Stimulated activated CD8-positive, alpha-beta memory T cell treated with anti-CD3 and anti-CD28 coated beads, Interleukin-7, amount 100 ng/mL, for 1 hour (primary cell): ENCODE measurements at places on chromosomes 2 and 18.

- DNase-seq, result no peak
These were observed 116.6 kb downstream of the SLC4A3 start for GRCh38 chr2:219744066-219744465.

DNA sequence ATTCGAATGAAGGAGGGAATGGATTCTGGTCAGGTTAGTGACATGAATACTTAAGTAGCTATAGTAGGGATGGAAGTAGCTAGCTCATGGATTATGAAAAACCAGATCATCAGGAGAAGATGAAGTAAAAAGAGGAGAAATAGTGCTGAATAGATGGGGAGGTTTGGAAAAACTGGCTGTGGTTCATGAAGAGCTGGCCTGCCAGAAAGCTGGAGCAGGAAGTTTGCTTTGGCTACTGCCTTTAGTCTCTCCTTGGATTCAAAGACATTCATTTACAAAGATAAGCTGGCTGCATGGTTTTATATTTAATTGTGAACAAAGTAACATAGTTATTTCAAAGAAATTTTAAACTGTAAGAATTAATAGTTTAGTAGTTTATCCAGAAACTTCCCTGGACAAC, 567.0 kb downstream of the RIT2 start:
- no peak for DNase-seq

DNA sequence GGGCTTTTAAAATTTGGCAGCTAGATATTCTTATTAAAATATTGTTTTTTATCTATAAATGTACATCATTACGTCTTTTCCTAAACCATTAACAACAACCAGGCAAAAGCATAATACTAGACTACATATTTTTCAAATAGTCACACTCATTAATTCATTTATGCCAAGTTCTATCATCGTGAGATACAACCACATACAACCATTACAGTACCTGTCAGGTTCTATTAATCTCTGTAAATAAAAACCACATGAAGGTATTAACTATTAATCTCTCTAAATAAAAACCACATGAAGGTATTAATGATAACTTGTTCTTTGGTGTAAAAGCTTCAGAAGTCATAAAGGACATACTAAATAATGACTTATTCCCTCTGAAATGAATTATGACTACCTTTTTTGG, 432.7 kb downstream of the TMX3 start:
- DNase-seq, result no peak

- no peak for DNase-seq
These were observed 8.0 kb upstream of the REL start for GRCh38 chr2:60873381-60873780.

DNA sequence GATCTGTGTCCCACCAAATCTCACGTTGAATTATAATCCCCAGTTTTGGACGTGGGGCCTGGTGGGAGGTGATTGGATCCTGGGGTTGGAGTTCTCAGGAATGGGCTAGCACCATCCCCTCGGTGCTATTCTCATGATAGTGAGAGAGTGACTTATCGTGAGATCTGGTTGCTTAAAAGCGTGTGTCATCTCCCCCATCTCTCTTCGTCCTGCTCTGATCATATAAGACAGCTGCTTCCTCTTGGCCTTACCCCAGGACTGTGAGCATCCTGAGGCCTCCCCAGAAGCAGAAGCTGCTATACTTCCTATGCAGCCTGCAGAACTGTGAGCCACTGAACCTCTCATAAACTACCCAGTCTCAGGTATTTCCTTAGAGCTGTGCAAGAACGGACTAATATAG, 163.7 kb upstream of the NDUFV2 start:
- no peak for DNase-seq

DNA sequence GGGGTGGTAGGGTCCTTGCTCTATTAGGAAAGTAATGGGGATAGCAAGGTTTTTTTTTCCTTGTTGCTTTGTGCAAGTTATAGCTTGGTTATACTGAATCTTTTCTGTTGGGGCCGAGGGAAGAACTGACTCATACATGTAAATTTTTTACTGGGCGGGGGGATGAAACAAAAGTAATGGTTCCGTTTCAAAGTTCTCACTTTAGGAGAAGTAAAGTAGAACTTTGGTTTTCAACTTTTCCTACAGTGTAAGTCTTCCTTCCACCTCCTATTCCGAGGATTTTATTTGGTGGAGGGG, 1.1 kb downstream of the AFTPH start:
- DNase-seq, result no peak

DNA sequence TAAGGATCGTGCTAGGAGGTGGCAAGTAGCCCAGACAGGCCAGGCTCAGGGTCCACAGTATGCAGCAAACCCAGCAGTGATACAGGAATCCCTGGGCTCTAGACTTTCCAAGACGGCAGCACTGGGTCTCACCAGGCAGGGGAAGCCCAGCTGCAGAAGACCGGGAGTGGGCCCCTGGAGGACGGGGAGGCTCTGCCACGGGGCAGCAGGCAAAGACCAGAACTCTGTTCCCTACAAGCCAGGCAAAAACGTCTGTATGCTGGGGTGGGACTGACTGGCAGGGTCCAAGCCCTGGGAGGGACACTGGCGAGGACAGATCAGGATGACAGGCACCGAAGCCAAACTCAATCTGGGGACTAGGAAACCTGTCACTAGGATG, 98.9 kb upstream of the SEC11C start:
- DNase-seq, result no peak

DNA sequence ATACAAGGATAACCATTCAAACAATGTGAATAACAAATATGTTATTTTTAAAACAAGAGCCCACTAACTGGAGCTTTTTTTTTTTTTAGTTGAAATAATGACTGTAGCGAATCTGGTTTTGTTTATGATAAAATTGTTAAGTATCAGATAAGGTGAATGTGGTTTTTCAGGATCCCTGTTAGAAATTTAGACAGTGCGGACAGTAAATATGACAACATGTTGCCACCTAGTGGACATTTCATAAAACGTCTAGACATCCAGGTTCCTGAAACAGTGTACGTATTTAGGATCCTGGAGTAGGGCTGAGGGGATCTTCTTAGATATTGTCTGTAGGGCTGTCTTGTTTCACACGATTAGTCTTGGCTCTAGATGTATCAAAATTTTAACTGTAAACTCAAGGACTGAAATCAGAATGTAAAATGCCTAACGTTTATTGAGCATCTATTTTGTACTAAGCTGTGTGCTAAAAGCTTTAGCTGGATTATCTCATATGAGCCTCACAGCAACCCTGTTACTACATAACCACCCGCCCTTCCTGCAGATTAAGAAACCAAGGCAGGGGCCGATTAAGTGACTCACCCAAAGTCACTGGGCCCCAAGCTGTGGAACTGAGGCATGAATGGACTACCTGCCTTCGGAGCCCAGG, 23.9 kb upstream of the CCDC68 start:
- no peak for DNase-seq

DNA sequence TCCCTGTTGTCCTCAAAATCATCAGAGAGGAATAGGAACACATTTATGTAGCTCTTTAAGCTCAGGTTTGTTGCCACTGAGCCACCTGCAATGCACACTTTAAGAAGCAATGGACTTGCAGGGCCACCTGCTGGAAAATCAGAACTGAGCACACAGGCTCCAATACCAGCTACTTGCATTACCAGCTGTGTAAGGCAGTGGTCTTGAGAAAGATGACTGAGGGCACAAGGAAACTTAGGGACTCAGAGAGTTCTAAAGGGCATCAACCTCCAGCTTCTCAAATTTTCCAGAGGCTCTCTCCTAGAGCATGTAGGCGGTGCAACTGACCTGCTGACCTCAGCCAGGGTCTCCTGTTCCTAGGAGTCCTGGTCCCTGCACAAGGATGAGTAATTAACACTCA, 2.5 kb upstream of the CNDP2 start:
- DNase-seq, result peak; percentile 29

- peak; percentile 37 for DNase-seq
These were observed 17.6 kb upstream of the BOK start for GRCh38 chr2:241540771-241541561.

DNA sequence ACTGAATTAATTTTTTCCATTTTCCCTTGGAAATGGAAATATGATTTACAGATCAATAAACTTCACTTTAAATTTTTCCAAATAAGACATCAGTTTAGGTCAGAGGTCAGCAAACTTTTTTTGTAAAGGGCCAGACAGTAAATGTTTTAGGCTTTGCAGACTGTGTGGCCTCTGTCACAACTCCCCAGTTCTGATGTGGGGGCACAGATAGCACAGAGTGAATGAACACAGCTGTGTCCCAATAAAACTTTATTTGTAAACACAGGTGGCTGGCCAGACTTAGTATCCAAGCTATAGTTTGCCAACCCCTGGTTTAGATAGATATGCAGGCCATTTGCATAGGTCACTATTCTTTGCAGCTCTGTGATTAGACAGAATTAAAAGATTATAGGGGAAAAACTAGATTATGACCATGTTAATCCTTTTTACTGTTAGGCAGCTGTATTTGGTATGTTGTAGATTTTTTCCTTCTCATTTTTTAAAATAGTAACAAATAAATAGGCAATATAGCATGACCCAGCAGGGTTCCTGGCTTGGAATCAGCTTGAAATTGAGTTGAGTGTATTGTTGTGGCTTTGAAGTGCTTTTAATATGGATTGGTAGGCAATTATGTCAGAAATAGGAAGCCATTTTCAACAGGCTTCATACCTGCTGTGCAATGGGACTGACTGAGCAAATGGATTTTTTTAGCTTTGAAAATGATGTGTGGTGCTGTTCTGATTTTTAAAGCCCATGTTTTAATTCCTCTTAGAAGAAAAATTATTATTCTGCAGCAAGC, 59.7 kb downstream of the WDSUB1 start:
- no peak for DNase-seq

- no peak for DNase-seq
These were observed 156.4 kb downstream of the DCC start for GRCh38 chr18:52496426-52496825.

GRCh38 chr18:21865043-21865442, 124.5 kb downstream of the MIB1 start:
- no peak for DNase-seq
